Activated naive CD8-positive, alpha-beta T cell treated with anti-CD3 and anti-CD28 coated beads, Interleukin-2, amount 10 ng/mL, durations not matched to agents 7 days and 5 days (primary cell): ENCODE measurements at places on chromosomes 7 and 10. TPM values are rescaled to one million over a fixed set of nuclear protein-coding genes. Genes with fewer than 3 reads are reported as not detected.

DNA sequence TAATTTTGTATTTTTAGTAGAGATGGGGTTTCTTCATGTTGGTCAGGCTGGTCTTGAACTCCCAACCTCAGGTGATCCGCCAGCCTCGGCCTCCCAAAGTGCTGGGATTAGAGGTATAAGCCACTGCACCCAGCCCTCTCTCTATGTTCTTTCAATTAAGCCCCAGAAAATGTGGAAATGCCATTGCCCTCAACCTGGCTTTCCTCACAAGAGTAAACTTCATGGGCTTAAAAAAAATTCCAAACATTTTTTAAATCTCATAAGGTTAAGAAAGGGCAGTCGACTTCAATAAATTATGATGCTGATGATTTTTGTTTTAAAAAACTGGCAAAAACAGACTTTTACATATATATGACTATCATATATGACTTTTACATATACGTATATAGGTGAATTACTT, 107.6 kb downstream of the TES start:
- DNase-seq, result no peak

DNA sequence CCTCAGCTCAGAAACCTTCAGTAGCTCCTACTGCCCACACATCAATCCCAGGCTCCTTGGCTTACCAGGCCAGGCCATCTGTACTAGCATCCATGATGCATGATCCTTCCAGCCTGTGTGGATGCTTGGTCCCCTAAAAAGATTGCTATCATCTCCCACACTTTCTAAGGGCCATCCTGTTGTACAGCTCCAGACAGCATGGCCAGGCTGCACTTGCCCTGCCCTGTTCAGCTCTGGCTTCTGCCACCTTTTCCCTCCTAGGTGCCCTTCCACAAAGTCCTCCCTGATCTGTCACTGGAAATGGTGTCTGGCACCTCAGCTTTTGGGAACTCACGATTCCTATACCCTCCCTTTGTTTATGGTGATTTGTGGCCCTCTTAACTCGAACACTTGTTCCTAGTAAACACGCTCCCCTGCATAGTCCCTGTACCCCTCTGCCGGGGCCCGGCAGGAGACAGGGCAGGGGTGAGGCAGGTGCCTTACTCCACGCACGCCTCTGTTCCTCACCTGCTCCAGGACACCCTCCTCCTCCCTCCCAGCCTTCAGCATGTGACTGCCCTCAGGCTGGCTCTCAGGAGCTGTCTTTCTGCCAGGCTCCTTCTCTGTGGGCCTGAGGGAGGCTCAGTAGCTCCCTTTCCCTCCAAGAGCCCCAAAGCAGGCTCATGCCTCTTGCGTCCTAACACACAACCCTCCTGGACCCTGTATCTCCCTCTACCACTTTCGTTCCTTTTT, 71.8 kb downstream of the CDH23 start:
- no peak for DNase-seq

GRCh38 chr10:125415006-125415633, 254.8 kb upstream of the CTBP2 start:
- DNase-seq, result no peak

Gene AKR1C8
- total RNA-seq, result not detected

DNA sequence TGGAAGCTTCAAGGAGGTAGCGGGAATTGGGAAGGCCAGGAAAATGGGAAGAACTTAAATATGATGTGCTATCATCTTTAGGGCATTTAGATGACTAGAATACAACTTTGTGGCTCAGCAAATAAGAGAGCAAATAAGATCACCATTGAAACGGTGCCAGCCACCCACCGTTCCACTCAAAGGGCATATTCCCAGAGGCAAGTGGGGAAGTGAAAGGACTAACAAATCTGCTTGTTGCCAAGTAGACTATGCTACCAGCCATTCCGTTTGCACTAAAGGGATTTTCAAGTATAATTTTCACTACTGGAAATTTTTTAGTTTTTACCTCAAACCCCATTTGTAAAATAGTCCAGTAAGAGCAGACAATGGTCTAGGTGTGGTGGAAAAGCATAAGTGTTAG, 4.0 kb upstream of the PPP1R3C start:
- DNase-seq, result no peak

Gene SVOPL
- 4.9 TPM for total RNA-seq

Gene MRPS17
- total RNA-seq, result 15.3 TPM

Gene CPA2
- not detected for total RNA-seq

- DNase-seq, result no peak
Observed at GRCh38 chr10:132595021-132595420, 57.4 kb downstream of the INPP5A start.

Gene SFMBT2
- total RNA-seq, result 52.4 TPM

GRCh38 chr7:75630549-75630948, 108.2 kb downstream of the HIP1 start:
- DNase-seq, result no peak
